ENCODE measurements at places on chromosomes 1 and 21.

DNA sequence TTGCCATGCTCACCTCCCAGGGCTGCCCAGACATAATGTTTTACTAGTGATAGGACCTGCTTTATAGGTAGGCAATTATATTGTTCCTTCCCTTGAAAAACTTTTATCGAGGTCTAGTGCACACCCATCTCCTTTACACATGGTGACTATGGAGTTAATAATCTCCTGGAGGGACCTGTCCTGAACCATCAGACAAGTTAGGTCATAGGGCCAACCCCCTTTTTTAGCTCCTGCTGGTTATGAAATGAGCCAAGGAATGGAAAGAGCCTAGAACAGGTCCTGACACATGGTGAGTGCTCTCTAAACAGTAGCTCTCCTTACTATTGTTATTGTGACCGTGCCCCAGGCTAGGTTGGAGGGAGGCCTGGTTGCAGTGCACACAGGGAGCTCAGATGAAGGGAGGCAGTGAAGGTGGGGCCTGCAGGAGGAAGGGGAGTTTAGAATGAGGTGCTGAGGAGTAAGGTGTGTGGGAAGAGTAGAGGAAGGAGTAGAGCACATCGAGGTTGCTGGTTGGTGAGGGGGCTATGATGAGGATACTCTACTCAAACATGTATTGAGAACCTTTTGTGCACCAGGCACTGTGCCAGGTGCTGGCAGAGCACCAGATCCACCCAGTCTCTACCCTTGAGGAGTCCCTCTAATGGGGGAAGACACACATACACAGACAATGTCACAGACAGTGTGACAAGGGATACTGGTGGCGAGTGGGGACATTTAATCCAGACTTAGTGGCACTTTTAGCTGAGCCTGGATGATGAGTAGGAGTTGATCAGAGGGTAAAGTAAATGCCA is 14.1 kb upstream of the LMNA start:
- no peak for DNase-seq

DNA sequence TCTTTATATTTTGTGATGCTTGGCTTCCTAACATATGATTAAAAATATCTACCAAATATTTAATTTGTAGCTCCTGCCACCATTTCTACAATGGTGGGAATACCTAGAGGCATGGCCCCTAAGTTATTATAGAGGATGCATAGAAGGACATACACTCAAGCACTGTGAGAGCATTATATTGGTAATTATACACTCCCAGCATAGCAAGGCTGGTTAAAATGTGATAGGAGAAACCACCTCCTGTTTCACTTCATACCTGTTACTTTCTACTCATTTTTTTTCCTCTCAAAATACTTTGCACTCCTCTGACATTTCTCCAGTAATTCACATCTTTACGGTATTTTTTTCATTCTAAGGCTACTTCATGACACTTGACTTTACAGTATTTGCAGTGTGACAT is 92.9 kb downstream of the HS2ST1 start:
- no peak for DNase-seq

GRCh38 chr1:1026599-1027413 is 6.9 kb downstream of the AGRN start:
- no peak for DNase-seq

GRCh38 chr1:240656531-240656930 is 44.6 kb upstream of the GREM2 start:
- no peak for DNase-seq

DNA sequence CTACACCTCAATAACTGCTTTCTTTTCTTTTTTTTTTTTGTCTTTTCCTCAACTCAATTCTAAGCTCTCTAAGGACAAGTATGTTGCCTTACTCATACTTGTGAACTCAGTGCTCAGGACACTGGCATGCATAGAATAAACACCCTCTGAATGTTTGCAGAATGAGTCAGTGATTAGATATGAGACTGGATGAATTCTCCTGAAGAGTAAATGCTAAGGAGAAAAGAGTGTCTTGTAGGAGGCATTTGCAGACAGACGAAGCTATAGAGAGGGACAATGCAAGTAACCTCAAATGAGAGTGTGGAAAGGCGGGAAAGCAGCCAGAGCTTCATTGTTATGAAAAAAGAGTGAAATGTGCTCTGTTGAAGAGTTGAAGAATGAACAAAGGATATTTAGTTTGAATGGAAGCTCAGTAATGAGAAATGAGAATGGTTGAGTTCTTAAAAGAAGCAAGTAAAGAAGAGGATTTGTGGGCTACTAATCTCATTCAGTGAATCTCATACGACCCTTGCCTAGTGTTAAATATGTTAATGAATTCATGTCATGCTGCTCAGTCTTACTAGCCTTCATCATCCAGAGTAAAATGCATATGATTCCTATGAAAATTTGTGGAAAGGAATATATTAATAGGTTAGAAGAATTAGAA is 166.1 kb upstream of the DPYD start:
- no peak for DNase-seq

- DNase-seq: no peak
These were observed 40.5 kb downstream of the URB2 start for GRCh38 chr1:229666585-229666984.

DNA sequence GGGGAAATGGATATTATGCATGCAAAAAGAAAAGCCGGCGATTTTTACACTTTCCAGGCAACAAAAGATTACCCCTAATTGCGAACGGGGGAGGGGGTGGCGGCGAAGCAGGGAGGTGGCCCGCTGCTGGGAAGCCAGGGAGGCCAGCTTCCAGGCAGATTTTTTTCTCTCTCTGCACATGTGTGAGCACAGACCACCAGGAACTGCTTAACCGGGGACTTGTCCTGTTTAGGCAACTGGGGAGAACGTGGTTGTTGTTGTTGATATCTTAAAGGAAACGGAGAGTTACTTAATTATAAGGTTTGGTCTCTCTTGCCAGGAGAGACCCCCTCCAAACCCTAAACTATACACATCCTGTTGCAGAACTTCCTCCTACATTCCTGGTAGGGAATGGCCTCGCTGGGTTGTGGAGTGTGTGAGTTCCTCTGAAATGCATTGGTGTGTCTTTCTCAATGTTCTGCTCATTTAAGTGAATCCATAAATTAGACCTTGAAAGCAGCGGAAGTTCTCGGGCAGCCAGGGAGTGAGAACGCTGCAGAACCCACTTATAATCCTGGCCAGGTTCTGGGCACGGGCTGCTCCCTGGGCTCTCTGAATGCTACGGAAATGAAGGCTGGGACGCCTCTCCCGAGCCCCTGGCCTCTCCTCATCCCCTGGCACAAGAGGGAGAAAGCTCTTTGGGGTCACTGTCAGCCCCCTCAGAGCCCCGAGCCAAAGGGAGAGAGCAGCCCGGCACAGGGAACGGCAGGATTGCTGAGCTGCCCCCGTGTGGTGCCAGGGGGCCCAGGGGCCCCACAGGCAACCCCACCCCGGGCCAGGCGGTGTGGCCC is 250.0 kb downstream of the FOXD2 start:
- no peak for DNase-seq

DNA sequence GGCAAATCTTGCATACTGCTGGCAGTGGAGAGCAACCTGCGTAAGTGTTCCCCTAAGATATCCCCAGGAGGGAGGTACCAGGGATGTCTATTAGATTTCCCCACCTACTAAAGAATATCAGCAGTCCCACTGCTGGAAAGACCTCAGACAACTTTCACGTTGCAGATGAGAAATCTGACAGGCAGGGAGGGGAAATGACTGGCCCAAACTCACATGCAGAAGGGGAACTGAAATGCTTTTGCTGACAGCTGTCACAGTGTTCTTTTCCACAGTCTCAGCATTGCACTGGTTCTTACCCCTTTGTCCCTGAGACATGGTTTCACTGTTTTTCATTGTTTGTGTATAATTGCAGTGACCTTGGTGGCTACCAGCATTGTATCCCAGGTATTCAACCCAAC is 84.8 kb upstream of the ATP1A1 start:
- no peak for DNase-seq

GRCh38 chr1:206982216-206982615 is 12.0 kb upstream of the FCAMR start:
- no peak for DNase-seq

DNA sequence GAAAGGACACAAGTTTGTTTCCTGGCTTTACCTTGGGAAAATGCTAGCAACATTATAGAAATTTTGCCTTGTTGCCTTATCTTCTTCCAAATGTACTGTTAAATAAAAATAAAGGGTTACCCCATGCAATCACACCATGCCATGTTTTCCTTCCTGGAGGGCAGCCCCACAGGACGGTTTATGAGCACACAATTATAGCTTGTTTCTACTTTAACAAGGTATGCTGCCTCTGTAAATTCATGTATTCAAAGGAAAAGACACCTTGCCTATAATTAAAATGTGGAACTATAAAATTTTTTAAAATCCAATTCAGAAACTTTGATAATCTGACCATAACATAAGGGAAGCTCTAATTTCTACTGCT is 63.4 kb downstream of the CAPN2 start:
- DNase-seq: no peak

DNA sequence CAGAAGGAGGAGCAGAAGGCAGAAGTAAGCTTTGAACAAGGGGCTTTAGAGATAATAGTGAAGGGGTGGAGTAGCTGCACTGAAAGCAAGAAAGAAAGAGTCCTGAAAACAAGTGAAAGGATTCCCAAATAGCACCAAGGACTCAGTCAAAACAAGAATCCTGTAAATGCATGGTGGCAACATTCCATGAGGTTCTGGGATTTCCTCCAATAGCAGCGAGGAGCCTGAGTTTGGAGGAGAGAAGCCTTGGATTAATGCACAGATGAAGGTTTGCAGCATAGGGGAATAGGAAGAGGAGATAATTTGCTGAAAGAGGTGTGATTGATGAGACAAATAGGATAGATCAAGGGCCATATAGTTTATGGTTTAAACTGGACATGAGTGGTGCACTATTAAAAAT is 10.9 kb downstream of the KRTAP22-2 start:
- no peak for DNase-seq

GRCh38 chr21:25646474-25646873 is 7.4 kb downstream of the JAM2 start:
- DNase-seq: no peak

- no peak for DNase-seq
These were observed 15.3 kb upstream of the FHAD1 start for GRCh38 chr1:15231714-15232201.

- no peak for DNase-seq
These were observed 20.7 kb downstream of the AGT start for GRCh38 chr1:230693221-230693620.

GRCh38 chr1:64228167-64228957 is 24.9 kb downstream of the UBE2U start:
- DNase-seq: no peak

GRCh38 chr1:17427696-17428660 is 11.5 kb downstream of the RCC2 start:
- DNase-seq: no peak

DNA sequence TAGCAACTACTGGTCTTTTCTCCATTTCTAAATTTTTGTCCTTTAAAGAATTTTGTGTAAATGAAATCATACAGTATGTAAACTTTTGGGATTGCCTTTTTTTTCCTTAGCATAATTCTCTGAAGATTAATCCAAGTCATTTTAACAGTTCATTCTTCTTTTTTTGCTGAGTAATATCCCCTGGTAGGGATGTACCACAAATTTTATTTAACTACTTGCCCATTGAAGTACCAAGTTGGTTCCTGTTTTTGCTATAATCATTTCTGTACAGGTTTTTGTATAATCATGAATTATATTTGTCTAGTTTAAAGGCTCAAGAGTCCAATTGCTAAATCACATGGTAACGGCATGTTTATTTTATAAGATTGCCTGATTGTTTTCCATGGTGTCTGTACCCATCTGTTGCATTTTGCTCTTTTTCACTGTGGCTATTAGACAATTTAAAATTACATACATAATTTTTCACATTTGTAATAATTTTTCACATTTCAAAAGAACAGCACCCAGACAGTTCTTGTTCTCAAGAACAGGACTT is 891.1 kb downstream of the USP25 start:
- no peak for DNase-seq

DNA sequence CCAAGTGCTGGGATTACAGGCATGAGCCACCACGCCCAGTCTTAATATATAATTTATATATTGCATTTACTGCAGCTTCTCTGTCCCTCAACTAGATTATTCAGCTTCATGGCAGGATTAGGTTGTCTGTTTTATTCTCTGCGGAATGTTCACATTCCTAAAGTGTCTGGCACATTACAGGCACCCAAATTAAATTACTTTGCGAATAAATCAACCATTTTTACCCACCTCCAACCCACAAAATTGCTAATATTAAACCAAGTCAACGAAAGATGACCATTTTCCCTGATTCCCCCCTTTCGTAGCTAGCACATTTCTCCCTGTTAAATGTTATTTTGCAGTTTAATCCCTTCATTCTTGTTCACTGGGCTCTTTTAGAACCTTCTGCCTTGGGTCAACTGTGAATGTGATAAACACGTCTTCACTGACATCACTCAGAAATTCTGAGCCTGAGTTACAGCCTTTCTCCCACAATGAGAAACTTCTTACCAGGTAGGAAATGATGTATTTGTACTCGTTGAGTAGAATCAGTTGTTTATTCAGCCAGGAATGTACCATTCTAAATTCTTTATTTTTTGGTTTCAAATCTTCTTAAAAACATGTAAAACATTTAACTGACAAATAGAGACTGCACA is 35.9 kb downstream of the THAP3 start:
- no peak for DNase-seq

DNA sequence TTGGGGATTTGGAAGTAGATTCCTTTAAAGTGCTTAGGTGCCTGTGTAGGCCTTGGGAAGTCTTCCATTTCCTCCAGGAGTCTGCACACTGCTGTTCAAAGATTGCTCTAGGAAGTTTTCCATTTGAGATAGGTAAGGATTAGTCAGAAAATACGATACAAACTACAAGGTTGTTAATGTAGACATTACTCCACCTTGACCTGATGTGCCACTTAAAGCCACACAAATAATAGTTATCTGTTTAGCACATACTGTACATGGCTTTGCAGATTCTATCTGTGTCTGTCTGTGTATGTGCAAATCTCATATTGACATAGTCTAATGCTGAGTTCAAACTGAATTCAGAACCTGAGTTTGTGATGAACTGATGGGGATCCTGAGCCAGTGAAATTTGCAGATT is 118.4 kb downstream of the RHOU start:
- no peak for DNase-seq

DNA sequence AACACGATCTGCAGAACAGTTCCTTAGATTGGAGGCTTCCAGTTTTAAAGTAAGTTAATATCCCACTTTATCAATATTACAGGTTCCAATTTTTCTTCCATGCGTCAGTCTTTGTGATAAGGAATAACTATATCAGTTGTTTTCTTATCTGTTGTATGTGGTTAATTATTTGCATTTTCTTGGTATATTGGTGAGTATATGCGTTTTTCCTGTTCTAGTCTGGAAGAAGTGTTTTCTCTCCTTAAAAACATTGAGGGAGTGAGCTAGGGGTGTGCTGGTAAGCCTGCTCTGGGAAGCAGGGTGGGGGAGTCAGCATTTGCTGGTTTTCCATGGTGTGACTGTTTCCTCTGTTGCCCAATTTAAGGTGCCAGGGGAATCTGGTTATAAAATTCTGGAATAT is 50.2 kb upstream of the KIF1B start:
- no peak for DNase-seq

Measured in D721Med (cell line).